ENCODE measurements at places on chromosomes 7 and 10.

GRCh38 chr7:141915565-141915964 lies 634 bp upstream of the OR9A4 start:
- no peak for DNase-seq
- H3K36me3 ChIP-seq: no peaks in the 10 kb centered on the region
- no peak overlapping the region for H3K4me3 ChIP-seq
- no peak overlapping the region for H3K27ac ChIP-seq
- H3K4me1 ChIP-seq: no peaks in the 10 kb centered on the region

- no peaks in the 10 kb centered on the region for H3K36me3 ChIP-seq
- no peak for DNase-seq
- H3K4me1 ChIP-seq: peaks cover 43% of the 10 kb centered on the region
- H3K27me3 ChIP-seq: no peaks in the 10 kb centered on the region
- peak overlapping the region; percentile 96 for H3K27ac ChIP-seq
These were observed 25.1 kb upstream of the DDIT4 start for GRCh38 chr10:72248468-72249151.

DNA sequence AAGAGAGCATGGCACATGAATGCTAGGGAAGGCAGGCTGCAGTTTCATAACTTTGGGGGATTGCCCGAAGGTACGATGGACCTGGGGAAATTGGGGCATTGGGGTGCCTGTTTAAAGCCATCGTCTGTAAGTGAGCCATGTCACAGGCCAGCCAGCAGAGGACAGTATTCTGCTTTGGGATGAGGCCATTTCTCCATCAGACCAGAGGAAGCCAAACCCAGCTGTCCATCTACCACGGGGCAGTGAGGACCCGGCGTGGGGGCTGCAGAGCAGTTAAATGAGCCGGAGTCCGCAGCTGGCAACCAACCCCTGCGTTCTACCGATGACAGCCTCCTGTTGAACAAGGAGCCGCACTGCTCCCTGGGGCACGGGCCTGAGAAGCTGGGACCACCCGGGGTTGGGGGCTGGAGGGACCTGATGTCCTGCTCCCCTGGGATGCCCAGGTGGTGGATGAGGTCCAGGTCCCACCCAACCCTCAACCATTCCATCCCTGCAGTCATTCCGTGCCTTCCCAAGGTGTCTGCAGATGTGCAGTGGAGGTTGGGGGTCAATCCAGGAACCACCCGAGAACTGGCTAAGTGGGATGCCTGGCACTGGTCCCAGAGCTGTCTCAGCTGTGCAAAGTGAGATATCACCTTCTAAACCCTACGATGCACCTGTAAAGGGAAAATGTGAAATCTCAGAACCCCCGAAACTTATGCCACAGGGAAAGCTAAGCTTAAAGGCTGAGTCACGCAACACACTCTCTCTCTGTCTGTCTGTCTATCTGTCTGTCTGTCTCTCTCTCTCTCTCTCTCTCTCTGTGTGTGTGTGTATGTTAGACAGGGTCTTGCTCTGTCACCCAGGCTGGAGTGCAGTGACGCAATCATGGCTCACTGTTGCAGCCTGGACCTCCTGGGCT lies 12.1 kb upstream of the RHBDD2 start:
- no peak for DNase-seq
- no peak overlapping the region for H3K4me3 ChIP-seq
- H3K27ac ChIP-seq: no peak overlapping the region
- H3K4me1 ChIP-seq: peaks cover 9% of the 10 kb centered on the region

DNA sequence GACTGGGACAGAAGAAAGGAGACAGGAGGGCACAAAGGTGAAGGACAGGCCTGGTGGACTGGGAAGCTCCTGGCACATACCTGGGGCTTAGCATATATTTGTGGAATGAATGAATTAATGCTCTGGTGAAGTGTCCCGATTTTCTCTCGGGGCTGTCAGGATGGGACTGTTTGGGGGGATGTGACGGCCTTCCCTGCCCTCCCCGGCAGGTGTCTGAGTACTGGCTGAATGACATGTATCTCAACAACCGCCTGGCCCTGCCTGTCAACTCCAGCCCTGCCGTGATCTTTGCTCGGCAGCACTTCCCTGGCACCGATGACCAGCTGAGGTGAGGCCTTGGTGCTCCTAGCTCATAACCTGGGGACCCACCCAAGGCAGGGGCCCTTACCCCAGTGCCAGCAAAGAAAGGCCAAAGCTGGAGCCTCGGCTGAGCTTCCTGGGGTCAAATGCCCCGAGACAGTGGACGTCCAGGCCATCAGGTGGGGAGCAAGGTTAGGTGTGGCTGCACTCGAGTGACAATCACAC lies 6.5 kb downstream of the CHAT start:
- H3K36me3 ChIP-seq: no peaks in the 10 kb centered on the region
- no peak overlapping the region for H3K27ac ChIP-seq
- no peak overlapping the region for H3K4me3 ChIP-seq
- H3K27me3 ChIP-seq: peaks cover 31% of the 10 kb centered on the region
- peaks cover 8% of the 10 kb centered on the region for H3K4me1 ChIP-seq

DNA sequence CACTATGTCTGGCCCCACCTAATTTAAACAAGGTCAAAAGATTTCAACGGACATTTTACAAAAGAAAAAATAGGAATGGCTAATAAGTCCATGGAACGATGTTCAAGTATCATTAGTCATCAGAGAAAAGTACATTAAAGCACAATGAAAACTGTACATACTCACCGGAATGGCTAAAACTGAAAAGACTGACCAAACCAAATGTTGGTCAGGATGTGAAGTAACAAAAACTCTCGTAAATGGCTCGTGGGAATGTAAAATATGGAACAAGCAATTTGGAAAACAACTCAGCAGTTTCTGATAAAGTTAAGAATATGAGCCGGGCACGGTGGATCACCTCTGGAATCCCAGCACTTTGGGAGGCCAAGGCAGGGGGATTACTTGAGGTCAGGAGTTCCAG lies 65.7 kb upstream of the PARD3 start:
- H3K4me3 ChIP-seq: no peak overlapping the region
- H3K4me1 ChIP-seq: no peaks in the 10 kb centered on the region
- no peak for DNase-seq
- H3K36me3 ChIP-seq: no peaks in the 10 kb centered on the region
- no peak overlapping the region for H3K27ac ChIP-seq

GRCh38 chr7:112937651-112938415 lies 147.6 kb upstream of the TMEM168 start:
- H3K27ac ChIP-seq: peak overlapping the region; percentile 92
- peak overlapping the region; percentile 91 for H3K4me3 ChIP-seq
- H3K4me1 ChIP-seq: peaks cover 3% of the 10 kb centered on the region
- no peaks in the 10 kb centered on the region for H3K36me3 ChIP-seq
- no peak for DNase-seq

All from spinal cord (tissue), 10 donors.